Kidney epithelial cell (primary cell): ENCODE measurements at places on chromosomes 16 and 17.

DNA sequence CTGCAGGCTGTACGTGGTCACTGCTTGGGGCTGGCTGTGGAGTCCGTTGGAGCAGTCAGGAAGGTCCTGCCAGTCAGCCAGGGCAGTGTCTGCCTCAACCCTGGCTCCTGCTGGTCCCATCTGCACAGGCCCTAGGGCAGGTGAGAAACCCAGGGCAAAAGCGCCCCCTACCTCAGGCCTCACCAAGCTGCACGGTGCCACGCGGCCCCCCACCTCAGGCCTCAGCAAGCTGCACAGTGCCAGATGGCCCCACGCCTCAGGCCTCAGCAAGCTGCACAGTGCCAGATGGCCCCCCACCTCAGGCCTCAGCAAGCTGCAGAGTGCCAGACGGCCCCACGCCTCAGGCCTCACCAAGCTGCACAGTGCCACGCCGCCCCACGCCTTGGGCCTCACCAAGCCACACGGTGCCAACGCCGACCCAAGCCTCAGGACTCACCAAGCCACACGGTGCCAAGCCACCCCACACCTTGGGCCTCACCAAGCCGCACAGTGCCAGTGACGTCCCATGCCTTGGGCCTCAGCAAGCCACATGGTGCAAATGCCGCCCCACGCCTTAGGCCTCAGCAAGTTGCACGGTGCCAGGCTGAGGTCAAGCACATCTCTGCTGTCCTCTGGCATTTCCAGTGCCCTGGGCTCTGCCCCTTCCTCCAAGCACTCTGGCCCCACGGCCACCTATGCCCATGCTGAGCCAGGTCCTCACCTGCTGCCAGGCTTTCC, 5.5 kb downstream of the TMEM204 start:
- DNase-seq, result no peak

DNA sequence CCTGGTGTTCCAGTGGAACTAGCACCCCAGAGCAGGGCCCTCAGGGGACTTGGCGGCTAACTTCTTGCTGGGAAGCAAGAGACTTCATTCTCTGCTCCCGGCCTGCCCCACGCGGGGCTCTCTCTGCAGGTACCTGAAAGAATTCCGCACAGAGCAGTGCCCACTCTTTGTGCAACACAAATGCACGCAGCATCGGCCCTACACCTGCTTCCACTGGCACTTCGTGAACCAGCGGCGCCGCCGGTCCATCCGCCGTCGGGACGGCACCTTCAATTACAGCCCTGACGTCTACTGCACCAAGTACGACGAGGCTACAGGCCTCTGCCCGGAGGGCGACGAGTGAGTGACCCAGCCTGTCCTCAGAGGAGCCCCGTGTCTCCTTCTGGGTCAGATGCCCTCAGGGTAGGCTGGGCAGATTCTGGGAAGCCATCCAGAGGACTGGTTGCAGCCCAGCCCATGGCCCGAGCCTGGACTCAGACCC, 25.1 kb downstream of the UNK start:
- DNase-seq, result no peak

- DNase-seq, result no peak
Measured at GRCh38 chr16:57307365-57307764, 22.9 kb upstream of the PLLP start.

- DNase-seq, result no peak
Measured at GRCh38 chr16:28131181-28131580, 67.7 kb upstream of the GSG1L start.

- DNase-seq, result no peak
Measured at GRCh38 chr17:63928172-63928666, 3.9 kb downstream of the CD79B start.

DNA sequence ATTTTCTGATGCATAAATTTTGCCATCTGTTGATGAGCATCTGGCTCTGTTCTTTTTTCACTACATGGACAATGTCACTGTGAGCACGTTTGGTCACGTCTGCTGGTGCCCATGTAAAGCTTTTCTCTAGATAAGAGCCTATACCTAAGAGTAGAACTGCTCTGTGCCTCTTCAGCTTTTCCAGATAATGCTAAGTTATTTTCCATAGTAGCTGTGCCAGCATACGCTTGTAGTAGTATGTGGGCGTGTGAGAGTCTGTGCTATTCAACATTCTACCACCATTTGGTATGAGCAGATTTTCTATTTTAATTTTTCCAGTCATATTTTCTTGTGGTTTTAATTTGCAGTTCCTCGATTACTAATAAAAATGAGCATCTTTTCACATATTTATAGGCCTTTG, 33.2 kb downstream of the VPS35L start:
- no peak for DNase-seq

DNA sequence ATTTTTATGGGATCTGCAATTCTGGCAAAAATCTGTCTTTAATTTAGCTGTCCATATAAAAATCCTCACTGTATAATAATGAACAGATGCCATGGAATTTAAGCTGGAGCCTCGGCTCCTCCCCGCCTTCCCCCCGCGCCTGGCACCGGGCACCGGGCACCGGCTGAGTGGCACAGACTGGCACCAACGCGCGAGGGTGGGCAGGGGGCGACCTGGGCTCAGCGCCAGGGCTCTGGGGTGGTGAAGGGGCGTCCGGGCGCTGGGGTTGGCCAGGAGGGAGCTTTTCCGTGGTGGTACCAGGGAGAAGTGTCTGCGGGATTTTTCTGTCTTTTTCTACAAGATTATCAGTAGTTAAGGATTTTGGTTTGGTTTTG, 9.1 kb downstream of the NEUROD2 start:
- no peak for DNase-seq

DNA sequence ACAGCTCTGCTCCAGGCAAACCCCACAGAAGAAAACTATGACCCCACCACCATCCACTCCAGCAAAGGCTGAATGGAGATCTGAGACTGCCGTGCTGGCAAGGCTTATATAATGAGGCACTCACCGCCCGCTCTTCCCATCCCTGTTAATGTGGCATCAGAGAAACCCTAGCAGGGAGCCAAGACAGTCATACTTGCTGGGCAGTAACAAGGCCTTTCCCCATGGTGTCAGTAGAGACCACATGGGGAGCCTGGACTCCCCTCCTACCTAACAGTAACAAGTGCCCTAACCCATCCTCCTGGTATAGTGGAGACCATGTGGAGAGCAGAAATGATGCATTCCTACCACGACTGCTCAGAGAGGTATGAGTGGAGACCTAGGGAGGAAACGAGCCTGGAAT, 235.2 kb downstream of the C16orf78 start:
- DNase-seq, result no peak

DNA sequence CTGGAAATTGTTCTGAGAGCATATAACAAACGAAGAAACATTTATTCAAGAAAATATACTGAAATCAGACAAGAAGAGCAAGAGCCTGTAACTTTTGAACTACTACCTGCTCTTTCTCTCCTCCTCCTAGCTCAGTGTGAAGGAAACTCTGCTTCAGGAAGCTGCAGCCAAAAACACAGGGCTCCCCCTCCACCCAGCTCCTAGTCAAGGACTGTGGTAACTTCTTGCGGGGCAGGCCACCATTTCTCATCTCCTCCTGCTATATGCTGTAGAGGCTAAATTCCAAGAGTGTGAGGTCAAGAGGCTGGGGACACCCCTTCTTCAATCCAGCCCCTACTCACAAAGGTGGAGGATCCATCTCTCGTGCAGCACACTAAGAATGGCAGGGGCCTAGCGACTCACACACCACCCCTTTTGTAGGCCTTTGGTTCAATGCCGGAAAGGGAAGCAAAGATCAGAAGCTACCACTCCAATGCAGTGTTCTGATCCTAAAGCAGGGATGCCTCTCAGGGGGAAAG, 74.6 kb downstream of the ITFG1 start:
- DNase-seq, result no peak

DNA sequence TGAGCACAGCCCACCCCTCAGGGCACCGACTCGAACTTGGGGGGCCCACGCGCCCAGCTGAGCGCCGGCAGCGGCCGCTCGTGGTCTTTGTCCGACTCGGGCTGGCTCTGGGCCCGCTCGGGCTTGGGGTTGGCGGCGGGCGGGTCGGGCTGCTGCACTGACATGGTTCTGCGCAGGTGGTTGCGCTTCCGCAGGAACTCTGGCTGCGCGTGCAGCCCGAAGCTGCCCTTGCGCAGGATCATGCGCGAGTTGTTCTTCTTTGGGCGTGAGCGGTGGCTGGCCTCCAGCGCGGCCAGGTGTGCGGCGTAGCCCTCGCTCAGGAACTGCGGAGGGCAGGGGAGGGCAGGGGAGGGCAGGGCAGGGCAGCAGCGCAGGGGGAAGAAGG, 11.1 kb downstream of the PIMREG start:
- no peak for DNase-seq

GRCh38 chr17:81519284-81520020, 6.9 kb upstream of the ACTG1 start:
- DNase-seq, result no peak

- DNase-seq, result no peak
Measured at GRCh38 chr17:21294321-21295035, 10.0 kb downstream of the MAP2K3 start.
